ENCODE measurements at places on chromosomes 4 and X.

DNA sequence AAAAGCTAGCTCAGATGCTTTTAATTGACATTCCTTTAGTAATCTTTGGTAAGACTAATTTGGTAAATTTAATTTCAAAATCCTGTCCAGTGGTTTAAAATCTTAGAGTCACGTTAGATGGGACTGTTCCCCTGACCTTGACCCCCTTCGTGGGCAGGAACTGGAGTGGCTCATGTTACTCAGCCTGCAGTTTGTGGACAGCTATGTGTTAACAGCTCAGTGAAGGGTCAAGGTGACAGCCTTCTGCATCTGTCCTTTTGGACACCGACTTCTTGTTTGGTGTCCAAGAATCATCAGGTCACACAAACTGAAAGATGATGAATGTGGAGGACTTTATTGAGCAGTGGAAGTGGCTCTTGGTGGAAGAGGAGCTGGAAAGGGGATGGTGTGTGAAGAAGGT, 2.9 kb downstream of the ARSF start:
- DNase-seq, result no peak

GRCh38 chr4:25991340-25991739, 77.3 kb downstream of the SMIM20 start:
- DNase-seq, result no peak

DNA sequence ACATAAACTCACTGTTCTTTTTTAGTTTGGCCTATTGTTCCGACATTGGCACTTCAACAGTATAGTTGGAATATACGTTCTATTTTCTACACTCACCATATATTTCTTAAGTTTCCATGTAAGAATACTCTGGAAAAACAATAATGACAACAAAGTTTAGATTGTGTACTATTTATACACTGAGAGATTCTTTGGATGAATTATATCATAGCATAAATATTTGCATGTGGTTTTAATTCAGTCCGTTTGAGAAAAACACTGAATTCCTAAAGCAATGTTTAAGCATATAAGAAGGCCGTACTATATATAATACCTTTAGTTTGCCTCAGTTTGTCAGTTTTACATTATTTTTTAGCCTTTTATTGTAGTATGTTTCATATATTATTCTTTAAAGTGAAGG, 82.4 kb downstream of the RAP1GDS1 start:
- no peak for DNase-seq

DNA sequence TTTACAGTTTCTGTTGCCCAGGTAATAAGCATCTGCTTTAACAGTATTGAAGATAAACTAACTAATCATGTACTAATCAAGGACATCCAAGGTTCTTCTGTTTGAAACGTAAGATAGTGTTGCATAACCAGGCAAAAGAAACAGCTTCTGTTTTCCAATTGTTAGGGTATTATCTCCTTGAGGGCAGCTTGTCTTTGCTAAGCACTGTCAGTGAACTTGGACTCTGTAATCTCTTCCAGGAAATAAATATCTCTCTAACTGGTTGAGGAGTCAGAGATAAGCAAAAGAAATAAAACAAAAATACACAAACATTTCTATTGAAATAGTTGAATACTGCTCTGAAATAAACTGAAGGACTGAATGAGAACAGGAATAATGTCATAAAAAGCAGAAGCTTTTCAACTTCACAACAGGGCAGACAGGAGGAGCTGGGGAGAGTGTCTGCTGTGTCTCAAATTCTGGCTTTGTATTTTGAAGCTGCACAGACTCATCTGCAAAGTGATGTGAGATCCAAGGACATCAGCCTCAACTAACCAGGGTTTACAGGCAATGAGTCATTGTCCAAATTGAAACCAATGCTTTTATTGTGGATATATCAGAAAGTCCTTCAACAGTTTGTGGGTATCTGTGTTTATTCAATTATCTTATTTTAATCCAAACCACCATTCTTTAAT, 1253.0 kb upstream of the PCDH7 start:
- no peak for DNase-seq

DNA sequence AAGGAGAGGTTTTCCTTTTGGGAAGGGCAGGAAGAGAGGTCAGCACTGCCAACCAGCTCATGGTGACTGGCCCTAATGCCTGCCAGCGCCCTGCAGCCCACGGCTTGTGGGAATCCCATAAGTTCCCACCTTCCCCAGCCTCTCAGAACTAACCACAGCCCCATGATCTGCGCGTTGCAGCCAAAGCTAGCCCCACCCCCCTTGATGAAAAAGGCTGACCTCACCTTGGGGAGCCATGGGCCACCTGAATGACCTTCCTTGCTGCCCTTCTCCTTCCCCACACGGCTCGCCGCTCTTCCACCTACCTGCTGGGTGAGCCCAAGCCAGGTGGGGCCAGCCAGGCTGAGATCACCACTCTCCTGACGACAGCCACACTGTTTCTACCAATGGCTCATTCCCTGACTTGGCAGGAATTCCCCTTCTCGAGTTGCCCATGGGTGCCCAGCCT, 3.9 kb upstream of the ELF4 start:
- DNase-seq, result no peak

GRCh38 chrX:15430584-15430983, 46.4 kb upstream of the VEGFD start:
- DNase-seq, result no peak

GRCh38 chr4:2084316-2084715, 25.2 kb downstream of the NAT8L start:
- no peak for DNase-seq

DNA sequence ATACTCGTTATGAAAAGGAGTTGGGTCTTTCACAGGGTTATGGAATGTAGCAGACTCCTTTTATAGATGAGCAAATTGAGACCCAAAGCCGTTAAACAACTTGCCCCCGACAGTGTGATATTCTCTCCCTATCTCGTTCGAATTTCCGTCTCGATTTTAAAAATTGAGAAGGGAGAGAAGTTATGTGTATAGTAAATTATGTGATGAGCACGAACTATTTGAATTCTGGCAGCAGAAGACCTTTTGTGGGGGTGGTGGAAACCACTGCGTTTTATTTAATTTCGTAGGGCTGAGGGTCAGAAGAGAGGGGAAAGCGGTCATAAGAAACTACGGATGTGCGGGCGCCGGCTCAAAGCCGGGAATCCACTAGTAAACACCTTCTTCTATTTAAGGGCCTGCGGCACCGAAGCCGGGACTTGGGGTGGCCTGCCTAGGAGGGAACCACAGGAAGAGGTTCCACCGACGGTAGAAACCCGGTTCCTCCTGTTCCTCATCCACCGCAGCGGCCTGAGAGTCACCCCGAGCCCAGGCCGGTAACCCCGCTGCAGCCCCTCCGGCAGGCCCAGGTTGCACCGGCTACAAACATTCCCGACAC, 1.5 kb upstream of the DDX3X start:
- DNase-seq, result peak; percentile 6

- no peak for DNase-seq
Observed at GRCh38 chr4:156137679-156138473, 184.2 kb upstream of the CTSO start.

DNA sequence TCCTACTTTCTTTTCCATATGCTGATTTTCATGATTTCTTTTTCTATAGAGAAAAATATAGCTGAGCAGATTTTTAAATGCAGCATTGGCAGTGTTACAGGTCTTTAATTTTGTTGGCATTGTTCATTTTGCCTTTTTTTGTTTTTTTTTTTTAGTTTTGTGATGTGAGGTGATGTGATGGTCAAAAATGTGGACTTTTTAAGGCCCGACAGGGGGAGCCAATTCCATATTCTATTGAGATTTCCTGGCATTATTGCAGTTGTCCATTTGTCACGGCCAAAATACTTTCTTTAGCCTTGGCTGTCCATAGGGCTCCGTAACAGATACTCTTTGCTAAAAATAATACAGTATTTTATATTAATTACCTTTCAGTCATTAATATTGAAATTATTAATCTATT, 47.8 kb downstream of the SLIT2 start:
- DNase-seq, result no peak

- DNase-seq, result no peak
Observed at GRCh38 chrX:15646031-15646430, 18.6 kb downstream of the CLTRN start.
